ENCODE measurements at places on chromosomes 5 and 9.
A peak's percentile ranks its signal among the peaks of the same experiment; 100 is the strongest.

GRCh38 chr9:34457266-34458012 is 931 bp downstream of the FAM219A start:
- peak; percentile 87 for DNase-seq

DNA sequence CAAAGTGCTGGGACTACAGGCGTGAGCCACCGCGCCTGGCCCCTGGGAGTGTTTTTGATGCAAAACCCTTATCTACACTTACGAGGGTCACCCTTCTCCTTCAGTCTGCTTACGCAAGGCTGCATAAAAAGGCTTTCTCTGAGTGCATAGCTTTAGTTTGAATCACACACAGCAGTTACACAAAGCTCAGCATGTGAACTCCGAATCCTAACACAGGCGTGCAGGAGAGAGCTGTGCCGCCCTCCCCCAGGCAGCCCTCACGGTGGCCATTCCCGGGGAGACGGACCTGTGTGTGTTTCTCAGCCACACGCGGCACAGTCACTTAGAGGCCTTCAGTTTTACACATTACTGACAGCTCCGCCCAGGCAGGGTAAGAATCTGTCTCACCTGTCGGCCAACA is 26.7 kb downstream of the EXD3 start:
- DNase-seq, result no peak

DNA sequence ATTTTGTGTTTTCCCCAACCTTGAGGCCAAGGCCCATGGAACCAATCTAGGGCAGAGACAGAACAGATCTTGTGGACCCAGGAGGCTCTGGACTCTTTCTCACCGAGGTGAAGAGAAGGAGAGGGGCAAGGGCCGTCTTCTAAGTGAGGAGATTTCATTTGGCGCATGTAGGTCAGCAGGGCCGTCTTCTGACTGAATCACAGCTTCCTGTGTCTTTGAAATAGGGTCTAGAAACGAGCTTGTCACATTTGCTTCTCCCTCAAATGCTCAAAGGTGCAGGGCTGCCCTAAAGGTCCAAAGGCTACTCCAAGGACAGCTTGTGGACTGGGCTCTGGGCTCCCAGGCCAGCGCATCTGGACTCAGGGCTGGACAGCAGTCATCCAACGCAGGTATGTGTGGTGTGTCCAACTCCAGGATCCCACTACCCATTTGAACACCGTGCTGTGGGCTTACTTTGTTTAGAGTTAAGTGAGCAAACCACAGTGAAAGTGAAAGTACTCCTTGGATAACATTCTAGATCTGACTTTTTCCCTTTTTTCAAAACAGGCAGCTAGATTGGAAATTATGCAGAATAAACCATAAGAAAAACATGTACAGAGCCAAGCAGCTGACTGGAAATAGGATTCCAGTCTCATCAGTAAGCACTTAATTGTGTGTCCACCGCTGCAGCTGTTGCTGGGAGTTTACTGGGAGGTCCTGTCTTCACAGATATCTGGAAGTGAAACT is 357.0 kb downstream of the GADD45G start:
- DNase-seq, result no peak

- no peak for DNase-seq
Observed at GRCh38 chr9:112361601-112362000, 18.3 kb upstream of the HSDL2 start.

GRCh38 chr5:19920761-19921160 is 67.2 kb downstream of the CDH18 start:
- DNase-seq, result no peak

- no peak for DNase-seq
Observed at GRCh38 chr9:8188723-8189407, 389.3 kb upstream of the DMAC1 start.

- DNase-seq, result no peak
Observed at GRCh38 chr9:98334796-98335195, 79.3 kb upstream of the TBC1D2 start.

Measured in coronary artery (tissue), 2 donors.